Activated T-helper 1 cell treated with anti-CD3 and anti-CD28 coated beads, Interleukin-12 subunit alpha, Interleukin-12 subunit beta, Interleukin-2, Interleukin-4 antibody, amounts not matched to agents 30 ng/mL and 10 ng/mL and 1 ng/mL, durations not matched to agents 14 hours and 24 hours and 36 hours (primary cell): ENCODE measurements at places on chromosomes 16 and 17. TPM values are rescaled to one million over a fixed set of nuclear protein-coding genes. Genes with fewer than 3 reads are reported as not detected.

The COG8 gene
- 45.3 and 46.5 TPM in 2 replicates for total RNA-seq

The SGCA gene
- 0.32 and 0.49 TPM in 2 replicates for total RNA-seq

The DNAI2 gene
- total RNA-seq = 0.12 and 0.18 TPM in 2 replicates

The EPN3 gene
- not detected in 2 replicates for total RNA-seq

- no peak for DNase-seq
Observed at GRCh38 chr17:47883589-47884426, 12.2 kb upstream of the SP2 start.

- no peak for DNase-seq
Observed at GRCh38 chr17:77476931-77477805, 336.4 kb downstream of the SEC14L1 start.
